Stimulated activated CD8-positive, alpha-beta memory T cell treated with anti-CD3 and anti-CD28 coated beads, Interleukin-2, amount 100 ng/mL, for 1 hour (primary cell): ENCODE measurements at places on chromosomes 1 and 21.
A peak's percentile ranks its signal among the peaks of the same experiment; 100 is the strongest.

GRCh38 chr1:103362348-103363007 lies 163.0 kb upstream of the RNPC3 start:
- no peak for DNase-seq

DNA sequence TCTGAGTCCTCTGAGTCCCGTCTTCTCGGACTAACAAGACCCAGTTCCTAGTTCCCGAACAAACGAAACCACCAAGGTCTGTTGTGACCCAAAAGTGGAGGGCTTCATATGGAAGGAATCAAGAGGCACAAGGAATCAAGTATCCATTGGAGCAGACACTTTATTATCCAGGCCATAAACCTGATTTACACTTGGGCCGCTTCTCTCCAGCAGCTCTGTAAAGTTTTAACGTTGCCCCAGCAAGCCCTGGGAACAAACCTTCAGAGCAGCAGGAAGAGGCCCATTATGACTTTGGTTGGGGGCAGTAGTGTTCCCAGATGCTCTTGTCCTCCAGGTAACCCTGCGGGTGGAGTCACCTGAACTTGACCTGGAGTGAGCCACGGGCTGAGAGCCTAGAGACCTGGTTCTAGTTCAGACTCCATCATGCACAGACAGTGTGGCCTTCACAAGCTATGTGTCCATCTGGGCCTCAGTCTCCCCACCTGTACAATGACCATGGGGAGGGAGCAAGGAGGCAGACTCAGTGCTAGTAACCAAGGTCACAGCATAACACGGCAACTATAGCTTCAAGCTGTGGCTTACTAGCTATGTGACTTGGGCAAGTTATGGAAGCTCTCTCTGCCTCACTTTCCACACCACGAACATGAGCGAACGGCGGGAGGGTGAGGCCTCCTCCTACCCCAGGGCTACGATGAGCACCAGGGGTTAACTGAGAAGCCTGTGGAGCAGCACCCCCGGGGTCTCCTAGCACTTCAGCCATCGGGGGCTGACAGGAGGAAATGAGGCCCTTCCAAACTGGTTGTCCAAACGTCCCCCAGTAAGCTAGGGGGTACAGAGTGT lies 95.7 kb downstream of the GLIS1 start:
- no peak for DNase-seq

DNA sequence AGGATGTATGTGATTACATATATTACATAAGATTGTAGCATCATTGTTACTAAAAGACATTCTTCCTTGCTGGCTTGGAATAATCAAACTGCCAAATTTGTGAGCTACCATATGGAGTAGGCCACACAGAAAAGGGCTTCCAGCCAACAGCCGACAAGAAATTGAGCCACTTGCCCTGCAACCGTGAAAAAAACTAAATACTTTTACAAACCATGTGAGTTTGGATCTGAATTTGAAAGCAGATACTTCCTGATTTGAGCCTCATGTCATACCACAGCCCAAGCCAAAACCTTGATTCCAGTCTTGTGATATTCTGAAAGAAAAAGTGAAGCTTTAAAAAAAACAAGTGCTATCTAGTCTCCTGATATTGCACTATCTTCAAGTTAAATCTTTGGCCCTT lies 55.6 kb upstream of the PRMT6 start:
- no peak for DNase-seq

DNA sequence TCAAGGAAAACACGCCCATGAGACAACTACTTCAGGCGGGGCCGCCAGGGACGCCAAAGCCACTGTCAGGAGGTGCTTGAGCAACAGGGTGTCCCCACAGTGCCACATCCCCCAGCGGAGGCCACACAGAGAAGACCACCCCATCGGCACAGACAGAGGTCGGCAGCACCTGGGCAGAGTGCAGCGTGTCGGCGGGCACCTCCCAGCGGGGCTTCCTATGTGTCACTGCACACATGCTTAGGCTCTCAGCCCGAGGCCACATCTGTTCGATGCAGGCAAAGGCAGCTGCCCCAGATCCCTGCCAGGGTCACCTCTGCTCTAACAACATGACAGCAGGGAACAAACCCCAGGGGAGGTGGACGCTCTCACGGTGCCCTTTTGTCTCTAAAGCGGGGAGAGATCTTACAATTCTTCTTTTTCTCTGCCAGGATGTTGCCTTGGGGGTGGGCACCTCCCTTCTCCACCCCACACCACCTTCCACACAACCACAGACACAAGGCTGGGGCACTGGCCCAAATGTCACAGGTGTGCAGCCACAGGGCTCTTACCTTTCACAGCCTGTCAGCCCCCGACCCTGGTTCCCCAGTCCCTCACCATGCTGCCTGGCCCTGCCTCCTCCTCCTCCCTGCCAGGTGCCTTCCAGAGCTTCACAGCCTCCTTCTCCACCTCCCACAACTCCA lies 4.2 kb downstream of the KRTAP10-8 start:
- no peak for DNase-seq

DNA sequence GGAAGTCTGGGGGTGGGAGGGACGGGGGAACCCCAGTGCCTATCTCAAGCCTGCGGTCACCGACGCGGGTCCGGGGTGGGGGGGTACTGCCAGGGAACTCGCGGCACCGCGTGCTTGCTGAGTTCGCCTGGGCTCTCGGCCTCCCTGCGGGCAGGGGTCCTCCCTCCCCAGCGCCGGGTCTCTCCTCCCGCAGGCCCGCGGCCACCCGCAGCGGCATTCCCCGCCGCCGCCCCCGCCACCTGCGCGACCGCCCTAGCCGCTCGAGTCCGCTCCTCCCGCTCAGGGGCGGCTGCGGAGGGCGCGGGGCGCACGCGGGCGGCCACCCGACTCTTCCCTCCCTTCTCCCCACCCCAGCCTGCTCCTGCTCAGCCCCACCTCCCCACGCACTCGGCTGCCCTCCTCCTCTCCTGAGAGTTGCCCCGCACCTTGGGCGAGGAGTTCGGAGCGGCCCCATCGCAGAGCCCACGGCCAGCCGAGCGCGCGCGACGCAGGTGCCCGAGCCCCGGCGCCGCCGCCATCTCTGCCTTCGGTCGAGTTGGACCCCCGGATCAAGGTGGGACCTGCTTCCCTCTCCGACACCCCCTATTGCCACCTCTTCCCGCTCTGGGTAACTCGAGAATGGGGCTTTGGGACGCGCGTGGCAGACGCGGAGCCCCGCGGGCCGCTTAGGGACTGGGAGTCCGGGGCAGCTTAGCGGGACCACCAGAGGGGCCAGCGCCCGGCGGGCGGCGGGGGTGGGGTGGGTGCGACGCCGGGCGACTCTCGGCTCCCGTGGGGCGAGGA lies 105.0 kb downstream of the LEPR start:
- DNase-seq: no peak

DNA sequence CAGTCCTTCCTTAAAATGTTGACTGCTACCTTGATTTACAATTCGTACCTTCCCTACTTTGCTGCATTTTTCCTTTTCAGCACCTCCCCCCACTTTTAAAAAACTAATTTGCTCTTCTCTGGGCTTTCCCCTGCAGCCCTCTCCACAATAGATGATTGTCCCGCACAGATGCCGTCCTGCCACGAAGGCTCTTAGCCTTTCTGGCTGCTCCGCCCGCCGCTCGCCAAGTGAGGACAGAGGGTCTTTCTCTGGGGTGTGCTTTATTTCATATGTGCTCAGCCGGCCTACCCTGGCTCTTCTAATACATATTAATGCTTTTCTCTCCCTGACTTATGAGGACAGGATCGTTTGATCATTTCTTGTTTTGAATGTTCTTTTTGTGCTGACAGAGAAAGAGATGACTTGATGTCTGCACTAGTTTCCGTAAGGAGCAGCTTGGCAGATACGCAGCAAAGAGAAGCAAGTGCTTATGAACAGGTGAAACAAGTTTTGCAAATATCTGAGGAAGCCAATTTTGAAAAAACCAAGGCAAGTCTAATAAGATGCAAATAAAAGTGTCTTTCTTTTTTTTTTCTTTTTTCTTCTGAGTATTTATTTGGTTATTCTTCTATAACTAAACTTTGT lies 60.6 kb downstream of the SDCCAG8 start:
- no peak for DNase-seq

DNA sequence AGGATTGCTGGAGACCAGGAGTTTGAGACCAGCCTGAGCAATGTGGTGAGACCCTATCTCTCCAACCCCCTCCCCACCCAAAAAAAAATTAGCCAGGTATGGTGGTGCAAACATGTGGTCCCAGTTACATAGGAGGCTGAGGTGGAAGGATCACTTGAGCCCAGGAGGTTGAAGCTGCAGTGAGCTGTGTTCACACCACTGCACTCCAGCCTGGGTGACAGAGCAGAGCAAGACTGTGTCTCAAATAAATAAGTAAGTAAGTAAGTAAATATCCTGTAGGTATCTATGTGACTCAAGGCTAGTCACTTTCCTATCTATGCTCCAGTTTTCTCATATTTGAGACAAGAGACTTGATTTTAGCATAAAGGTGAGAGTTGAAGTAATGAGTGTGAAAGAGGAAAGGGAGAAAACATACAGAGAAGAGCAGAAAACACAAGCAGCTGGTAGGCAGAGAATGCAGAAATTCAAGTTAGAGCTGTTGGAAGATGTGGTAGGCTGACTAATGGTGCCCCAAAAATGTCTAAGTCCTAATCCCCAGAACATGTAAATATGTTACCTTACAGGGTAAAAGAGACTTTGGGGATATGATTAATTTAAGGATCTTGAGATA lies 7.5 kb downstream of the PPP1R12B start:
- no peak for DNase-seq

GRCh38 chr1:109689844-109690405 lies 2.3 kb downstream of the GSTM1 start:
- no peak for DNase-seq

DNA sequence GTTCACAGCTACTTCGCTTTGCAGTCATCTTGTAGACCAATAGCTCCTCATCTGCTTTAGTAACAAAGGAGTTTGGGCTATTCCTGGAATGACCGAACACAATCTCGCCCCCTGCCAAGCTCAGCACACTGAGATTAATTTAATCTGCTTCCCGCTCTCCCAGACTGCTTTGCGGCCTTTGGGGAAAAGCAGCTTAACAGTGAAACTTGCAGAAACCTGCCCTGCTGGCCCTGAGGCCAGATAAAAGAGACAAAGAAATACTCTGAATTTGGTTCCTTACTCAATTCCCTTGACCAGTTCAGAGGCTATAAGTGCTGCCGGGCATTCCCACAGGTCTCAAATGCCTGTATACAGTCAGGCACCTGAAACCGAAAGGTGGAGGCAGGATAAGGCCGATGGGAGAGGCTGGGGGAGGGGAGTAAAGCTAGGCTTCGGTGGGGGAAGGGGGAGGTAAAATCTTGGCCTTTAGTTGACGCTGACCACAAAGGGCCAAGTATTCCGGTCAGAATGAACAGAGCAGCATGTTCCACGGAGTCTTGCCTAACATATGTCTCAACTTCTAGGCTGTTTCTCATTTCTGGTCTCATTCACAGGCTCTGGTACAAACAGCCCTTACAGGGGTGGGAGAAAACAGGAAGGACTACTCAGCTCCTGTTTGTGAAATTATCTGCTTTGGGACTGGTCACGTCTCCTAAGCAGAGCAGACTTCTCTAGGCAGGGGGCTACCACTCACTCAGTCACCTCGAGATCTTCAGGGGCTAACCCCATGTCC lies 17.7 kb upstream of the A3GALT2 start:
- DNase-seq: no peak

GRCh38 chr1:68975212-68975933 lies 478.5 kb upstream of the DEPDC1 start:
- no peak for DNase-seq

DNA sequence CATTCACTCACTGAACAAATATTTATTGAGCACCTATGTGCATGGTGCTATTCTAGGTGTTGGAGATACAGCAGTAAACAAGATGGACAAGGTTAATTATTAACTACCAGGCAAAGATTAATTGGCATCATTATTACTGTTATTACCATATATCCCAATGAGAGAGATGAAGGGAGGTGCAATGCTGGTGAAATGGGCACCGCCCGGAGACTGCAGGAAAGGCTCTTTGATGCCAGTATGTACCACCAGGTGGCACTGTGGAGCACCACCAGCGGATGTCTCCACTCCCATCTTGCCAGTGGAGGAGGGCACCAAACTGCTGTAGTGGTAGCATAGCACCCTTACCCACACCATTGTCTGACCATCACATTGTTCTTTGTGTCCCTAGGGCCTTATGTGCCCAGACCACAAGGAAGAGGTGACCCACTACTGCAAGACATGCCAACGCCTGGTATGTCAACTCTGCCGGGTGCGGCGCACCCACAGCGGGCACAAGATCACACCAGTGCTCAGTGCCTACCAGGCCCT lies 3.0 kb downstream of the TRIM46 start:
- DNase-seq: peak; percentile 73

GRCh38 chr1:58824753-58825389 lies 41.0 kb upstream of the JUN start:
- DNase-seq: no peak

DNA sequence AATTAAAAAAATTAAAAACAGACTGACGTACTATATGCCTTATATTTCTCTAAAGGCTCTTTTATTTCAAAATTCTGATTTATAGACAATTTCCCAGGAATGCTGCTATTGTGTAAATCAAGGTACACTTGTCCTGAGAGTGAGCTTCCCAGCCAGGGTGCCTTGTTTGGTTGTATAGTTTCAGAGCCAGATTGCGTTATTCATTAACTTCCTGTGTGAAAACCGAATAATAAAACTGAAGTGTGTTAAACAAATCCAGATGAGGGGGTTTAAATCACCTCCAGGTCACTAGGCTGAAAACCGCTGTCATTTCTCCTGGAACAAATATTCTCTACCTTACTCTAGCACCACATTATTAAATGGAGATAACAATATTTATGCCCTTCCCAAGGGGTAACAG lies 68.7 kb downstream of the LMX1A start:
- DNase-seq: no peak

GRCh38 chr1:231407547-231408396 lies 14.3 kb downstream of the EGLN1 start:
- DNase-seq: no peak

GRCh38 chr21:43196826-43197225 lies 28.0 kb downstream of the CRYAA start:
- DNase-seq: no peak

DNA sequence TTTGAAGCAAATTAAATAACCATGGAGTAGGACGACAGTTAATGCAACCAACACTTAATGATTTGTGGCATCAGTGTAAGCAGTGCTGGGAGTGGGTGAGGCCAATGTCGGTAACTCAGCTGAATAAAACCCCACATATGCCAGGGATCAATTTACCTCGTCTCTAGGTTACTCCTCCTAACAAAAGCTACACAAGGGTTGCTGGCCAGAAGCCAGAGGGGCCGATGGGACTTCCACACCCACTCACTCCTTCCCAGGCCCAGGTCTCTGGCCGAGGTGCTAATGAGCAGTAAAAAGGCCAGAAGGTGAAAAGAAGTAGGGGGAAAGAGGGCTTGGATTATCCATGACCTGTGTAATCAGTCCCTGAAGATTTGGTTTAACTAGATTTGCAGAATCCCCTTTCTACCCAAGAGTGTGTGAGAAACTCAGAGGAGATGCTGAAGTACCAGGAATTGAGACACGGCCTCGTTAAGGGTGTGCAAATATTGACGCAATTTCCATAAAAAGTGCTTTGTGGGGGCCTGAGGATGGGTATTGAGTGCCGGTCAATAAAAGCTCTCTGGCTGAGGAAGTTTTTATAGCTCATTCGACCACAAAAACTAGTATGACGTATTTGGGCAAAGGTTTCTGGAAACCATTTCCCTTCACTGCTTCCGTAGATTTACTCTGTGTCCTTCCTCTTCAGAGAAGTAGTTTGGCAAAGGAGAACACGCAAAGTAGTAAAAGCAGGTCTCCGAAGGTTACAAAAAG lies 145.5 kb downstream of the TBX15 start:
- DNase-seq: no peak
